Progenitor cell of endocrine pancreas (in vitro differentiated cells): ENCODE measurements at places on chromosomes 1 and 21.

DNA sequence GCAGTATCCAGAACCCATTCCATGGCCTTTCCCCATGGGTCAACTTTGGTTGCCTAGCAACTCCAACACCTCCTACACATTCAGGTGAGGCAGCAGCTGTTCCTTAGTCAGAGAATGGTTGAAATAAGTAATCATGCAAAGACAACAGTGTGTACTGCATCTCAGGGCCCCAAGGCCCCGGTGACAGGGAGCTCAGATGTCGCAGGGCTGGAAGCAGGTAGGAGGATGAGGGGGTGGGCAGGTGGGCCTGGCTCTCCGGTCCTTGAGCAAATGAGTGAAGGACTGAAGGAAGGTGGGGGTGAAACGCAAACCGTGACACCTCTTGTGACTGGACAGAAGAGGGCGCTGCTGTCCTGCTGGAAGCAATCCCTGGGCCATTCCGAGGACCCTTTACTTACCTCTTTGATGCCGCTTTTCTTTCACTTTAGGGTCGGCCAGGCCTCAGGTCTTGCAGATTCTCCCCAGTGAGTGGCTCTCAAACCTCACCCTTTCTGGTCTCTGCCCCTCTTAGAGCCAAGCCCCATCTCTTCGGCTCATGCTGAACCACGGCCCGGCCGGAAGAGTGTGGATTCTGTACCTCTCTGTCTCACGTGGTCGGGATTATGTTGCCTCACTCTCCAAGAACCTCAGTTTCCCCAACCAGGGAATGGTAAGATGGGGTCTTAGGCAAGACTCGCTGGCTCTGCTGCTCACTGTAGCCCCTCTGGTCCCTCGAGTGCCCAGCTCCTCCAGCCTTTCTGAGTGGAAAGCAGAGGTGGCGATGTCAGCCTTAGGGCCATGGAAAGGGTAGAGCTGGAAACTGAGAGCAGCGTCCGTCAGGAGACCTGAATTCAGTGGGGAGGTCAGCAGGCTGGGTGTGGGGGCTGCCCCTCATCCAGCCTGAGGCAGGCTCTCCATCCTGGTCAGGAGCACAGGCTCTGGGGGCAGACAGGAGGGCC, 5.6 kb upstream of the KCNA10 start:
- no peak overlapping the region for H3K4me3 ChIP-seq
- H3K27me3 ChIP-seq, result peaks cover 59% of the 10 kb centered on the region
- H3K27ac ChIP-seq, result no peak overlapping the region
- H3K4me1 ChIP-seq, result no peaks in the 10 kb centered on the region
- DNase-seq, result peak; percentile 48

DNA sequence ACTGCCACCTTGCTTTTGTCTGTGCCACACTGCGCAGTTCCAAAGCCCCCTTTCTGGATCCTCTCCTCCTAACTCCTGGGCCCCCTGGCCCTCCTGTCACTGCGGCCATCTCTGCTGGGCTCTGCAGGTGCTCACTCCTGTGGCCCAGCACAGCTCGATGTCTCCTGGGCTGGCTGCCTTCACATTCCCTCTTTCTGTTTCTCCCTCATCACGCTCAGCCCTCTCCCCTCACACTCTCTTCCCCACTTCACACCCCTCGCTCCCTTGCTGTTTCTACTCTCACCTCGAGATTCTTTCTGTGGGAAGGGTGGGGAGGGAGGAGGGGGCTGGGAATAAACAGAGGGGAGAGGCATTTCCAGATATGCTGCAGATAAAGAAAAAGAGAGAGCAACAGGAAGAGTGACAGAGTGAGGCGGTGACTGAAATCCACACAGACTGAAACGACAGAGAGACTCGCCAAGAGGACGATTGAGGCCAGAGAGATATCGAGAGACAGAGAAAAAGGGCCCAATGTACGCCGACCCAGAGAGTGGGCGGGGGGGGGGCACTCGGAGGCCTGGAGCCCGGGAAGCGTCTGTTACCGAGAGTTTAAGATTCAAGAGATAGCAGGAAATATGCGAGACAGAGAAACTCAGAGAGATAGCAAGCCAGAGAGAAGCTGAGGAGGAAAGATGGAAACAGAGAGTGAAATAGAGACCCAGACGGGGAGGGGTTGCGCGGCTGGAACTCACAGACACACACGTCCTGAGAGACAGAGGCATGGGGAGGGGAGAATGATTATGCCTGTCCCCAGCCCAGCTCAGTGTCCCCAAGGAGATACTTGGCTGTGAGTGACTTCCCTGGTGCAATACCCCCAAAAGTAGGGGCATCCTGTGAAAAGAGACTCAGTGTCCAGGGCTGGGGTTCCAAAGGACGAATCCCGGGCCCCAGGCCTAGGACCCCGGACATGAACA, 666 bp downstream of the CSF3R start:
- peak overlapping the region; percentile 9 for H3K27ac ChIP-seq
- no peak for DNase-seq
- H3K4me3 ChIP-seq, result peak overlapping the region; percentile 29
- no peaks in the 10 kb centered on the region for H3K36me3 ChIP-seq

DNA sequence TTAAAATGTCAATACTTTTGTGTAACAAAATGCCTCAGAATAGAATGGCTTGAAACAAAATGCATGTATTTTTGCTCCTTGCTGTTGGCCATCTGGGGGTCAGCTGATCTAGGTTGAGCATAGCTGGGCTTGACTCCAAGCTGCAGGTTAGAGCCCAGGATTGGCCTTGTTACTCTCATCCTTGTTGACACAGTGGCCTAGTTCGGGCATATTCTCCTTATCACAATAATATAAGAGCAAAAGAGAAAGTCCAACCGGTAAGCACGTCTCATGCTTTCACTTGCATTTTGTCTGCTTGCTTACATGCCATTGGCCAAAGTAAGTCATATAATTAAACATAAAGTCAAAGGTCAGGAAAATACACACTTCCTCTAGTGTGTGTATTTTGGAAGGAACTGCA, 456.2 kb downstream of the KCNT2 start:
- H3K4me1 ChIP-seq, result peaks cover 3% of the 10 kb centered on the region
- no peak for DNase-seq
- H3K27me3 ChIP-seq, result no peaks in the 10 kb centered on the region
- H3K4me3 ChIP-seq, result no peak overlapping the region
- no peaks in the 10 kb centered on the region for H3K36me3 ChIP-seq

- DNase-seq, result no peak
- peaks cover 4% of the 10 kb centered on the region for H3K4me1 ChIP-seq
- no peaks in the 10 kb centered on the region for H3K27me3 ChIP-seq
- H3K36me3 ChIP-seq, result peaks cover 23% of the 10 kb centered on the region
- no peak overlapping the region for H3K4me3 ChIP-seq
- no peak overlapping the region for H3K27ac ChIP-seq
Observed at GRCh38 chr1:56501888-56502287, 77.5 kb downstream of the PLPP3 start.

DNA sequence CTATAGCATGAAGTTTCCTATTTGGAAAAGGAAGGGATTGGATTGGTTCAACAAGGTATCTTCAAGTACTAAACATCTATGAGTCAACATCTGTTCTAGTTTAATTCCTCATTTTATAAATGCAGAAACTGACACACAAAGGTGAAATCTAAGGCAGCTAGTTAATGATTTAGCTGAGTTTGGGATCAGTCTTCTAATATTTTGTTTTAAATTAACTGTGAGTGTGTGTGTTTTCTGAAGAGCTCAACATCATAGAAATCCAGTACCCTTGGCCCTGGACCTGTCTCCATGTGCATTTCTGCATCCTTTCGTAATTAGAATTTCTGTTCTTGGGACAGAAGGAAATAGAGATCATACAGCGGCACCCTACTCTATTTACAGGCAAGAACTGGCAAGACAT, 105.9 kb downstream of the RGS2 start:
- no peaks in the 10 kb centered on the region for H3K36me3 ChIP-seq
- H3K4me1 ChIP-seq, result peaks cover 4% of the 10 kb centered on the region
- H3K27ac ChIP-seq, result no peak overlapping the region
- peaks cover 10% of the 10 kb centered on the region for H3K27me3 ChIP-seq
- no peak overlapping the region for H3K4me3 ChIP-seq

GRCh38 chr1:94024104-94024792, 96.7 kb downstream of the ABCA4 start:
- peaks cover 8% of the 10 kb centered on the region for H3K4me1 ChIP-seq
- no peak for DNase-seq
- no peak overlapping the region for H3K4me3 ChIP-seq
- H3K27ac ChIP-seq, result no peak overlapping the region
- H3K27me3 ChIP-seq, result peaks cover 19% of the 10 kb centered on the region
- no peaks in the 10 kb centered on the region for H3K36me3 ChIP-seq

DNA sequence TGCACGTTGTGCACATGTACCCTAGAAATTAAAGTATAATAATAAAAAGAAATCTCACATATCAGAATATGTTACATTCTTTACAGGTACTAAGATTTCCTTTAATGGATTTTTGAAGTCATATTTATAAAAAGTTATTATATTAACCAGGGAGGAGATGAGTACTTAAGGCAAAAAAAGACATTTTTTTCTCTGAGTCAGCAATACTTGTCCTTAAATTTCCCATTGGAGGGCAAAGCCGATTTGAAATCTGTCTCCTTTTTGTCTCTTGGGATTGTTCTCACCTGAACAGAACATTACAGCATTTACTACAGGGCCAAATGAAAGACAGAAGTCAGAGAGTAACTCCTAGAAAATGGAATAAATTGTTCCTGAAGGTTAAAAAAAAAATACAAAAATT, 26.3 kb upstream of the SLC16A1 start:
- no peak overlapping the region for H3K4me3 ChIP-seq
- H3K27ac ChIP-seq, result no peak overlapping the region
- H3K4me1 ChIP-seq, result no peaks in the 10 kb centered on the region
- DNase-seq, result no peak

DNA sequence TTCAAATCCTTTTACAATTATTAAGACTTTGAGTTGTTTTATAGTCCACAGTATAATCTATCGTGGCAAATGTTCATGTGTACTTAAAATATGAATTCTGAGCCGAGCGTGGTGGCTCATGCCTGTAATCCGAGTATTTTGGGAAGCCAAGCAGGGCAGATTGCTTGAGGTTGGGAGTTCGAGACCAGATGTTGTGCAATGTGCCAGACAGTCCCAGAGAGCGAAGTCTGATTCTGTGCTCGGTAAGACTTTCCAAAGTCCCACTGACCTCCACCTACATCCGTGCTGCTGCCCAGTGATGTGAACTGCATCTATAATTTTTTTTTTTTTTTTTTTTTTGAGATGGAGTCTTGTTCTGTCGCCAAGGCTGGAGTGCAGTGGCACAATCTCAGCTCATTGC, 52.2 kb downstream of the VPS26C start:
- H3K4me1 ChIP-seq, result no peaks in the 10 kb centered on the region
- no peak overlapping the region for H3K4me3 ChIP-seq
- no peak overlapping the region for H3K27ac ChIP-seq

- H3K36me3 ChIP-seq, result peaks cover 3% of the 10 kb centered on the region
- no peak overlapping the region for H3K4me3 ChIP-seq
- DNase-seq, result no peak
- no peak overlapping the region for H3K27ac ChIP-seq
- no peaks in the 10 kb centered on the region for H3K4me1 ChIP-seq
Observed at GRCh38 chr1:102498929-102499328, 502.2 kb upstream of the OLFM3 start.

DNA sequence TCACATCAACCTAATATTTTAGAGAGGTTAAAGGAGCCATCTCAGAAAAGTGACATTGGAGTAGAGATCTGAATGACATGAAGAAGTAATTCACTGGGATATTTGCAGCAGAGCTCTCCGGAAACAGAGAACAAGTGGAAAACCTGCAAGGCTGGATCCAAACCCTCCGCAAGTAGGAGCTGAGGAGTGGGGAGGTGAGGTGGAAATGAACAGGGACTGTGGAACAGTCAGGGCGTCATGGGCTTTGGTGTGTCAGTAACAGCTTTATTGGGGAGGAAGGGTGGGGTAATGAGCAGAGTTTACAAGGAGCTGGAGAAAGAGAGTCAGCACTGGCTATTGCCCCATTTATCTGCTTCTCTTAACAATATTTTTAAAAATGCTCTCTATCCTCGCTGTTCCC, 9.3 kb upstream of the IVL start:
- H3K27ac ChIP-seq, result no peak overlapping the region
- no peak overlapping the region for H3K4me3 ChIP-seq
- DNase-seq, result no peak
- H3K36me3 ChIP-seq, result no peaks in the 10 kb centered on the region
- H3K4me1 ChIP-seq, result no peaks in the 10 kb centered on the region

DNA sequence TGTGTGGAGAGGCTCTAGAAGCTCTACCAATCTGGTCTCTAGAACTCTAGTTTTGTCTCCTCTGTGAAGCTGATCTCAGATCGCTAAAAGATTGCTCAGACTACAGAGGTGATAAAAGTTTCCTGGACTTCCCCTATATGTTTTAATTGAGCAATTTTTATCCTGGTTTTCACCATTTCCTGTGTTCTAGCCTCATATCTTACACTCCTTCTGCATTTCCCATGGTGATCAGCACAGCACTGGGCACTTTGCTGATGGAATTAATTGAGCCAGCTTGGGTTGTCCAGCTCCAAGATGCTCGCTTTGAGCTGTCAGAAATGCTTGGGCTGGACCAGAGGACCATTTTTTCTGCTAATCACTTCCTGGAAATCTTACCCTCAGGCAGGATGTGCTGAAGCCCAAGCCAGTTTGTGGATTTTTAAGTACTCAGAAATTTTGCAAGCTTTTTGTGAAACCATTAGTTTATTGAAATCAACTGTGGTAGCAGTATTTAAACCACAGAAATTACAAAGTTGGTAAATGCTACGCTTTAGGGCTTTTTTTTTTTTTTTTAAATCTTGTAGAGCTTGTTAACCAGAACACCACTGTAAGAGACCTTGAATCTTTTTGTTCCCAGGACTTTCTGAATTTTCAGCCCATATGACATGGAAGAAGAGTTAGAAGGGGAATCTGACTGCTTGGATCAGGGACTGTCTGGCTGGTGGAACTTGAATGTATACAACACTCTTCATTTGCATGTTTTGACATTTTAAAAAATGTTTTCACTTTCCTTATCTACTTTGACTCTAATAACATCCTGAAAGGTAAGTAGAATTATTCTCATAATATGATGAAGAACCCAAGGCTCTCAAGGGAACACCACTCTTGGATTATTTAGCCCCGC, 28.4 kb downstream of the CD48 start:
- no peak overlapping the region for H3K4me3 ChIP-seq
- DNase-seq, result no peak
- H3K4me1 ChIP-seq, result no peaks in the 10 kb centered on the region
- H3K27ac ChIP-seq, result no peak overlapping the region

DNA sequence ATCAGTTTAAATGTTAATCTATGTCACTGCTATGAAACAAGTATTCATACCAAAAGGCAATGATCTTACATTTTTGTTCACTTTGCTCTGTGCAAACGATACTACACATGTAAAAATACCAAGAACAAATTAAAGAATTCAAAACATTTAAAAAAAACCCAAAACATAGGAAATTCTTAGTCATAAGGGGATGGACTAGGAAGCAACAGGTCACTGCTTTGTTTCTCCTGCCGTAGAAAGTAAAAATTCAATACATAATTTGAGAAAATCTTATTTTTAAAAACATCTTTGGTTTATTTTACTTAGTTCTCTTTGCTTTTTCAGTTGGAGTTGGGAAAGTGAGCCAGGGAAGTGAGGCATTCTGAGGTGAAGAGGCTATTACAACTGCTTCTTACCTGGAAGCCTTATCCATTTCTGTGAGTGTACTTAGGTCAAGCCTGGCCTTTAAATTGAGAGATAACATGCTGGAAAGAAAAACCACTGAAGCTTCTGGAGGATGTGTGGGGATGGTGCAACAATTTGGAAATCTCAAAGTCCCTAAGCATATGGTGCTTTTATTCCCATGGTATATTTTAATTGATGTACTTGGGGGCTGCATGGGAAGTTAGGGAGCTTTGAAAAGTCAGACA, 183.5 kb downstream of the CDC42BPA start:
- no peak overlapping the region for H3K4me3 ChIP-seq
- no peak for DNase-seq
- peaks cover 10% of the 10 kb centered on the region for H3K36me3 ChIP-seq
- H3K4me1 ChIP-seq, result peaks cover 5% of the 10 kb centered on the region
